H1 (cell line): ENCODE measurements at places on chromosomes 5 and 9. TPM values are rescaled to one million over a fixed set of nuclear protein-coding genes. Genes with fewer than 3 reads are reported as not detected.

GRCh38 chr9:126819482-126819881 lies 14.6 kb downstream of the ZBTB43 start:
- no peaks in the 10 kb centered on the region for H3K4me1 ChIP-seq
- H3K27ac ChIP-seq: no peak overlapping the region
- H3K4me3 ChIP-seq: no peak overlapping the region
- no peaks in the 10 kb centered on the region for H3K27me3 ChIP-seq
- no peaks in the 10 kb centered on the region for H3K36me3 ChIP-seq
- no peak for DNase-seq

GLRA1 gene
- not detected in 2 replicates for total RNA-seq

GPR21 gene
- total RNA-seq: 0.58 and 0.65 TPM in 2 replicates

SPINK4 gene
- total RNA-seq: not detected in 2 replicates

HRCT1 gene
- not detected in 2 replicates for total RNA-seq

- no peak for DNase-seq
- no peak overlapping the region for H3K4me3 ChIP-seq
- no peaks in the 10 kb centered on the region for H3K4me1 ChIP-seq
- no peak overlapping the region for H3K27ac ChIP-seq
Observed at GRCh38 chr9:29556317-29556716, 1983.0 kb upstream of the C9orf72 start.

DNA sequence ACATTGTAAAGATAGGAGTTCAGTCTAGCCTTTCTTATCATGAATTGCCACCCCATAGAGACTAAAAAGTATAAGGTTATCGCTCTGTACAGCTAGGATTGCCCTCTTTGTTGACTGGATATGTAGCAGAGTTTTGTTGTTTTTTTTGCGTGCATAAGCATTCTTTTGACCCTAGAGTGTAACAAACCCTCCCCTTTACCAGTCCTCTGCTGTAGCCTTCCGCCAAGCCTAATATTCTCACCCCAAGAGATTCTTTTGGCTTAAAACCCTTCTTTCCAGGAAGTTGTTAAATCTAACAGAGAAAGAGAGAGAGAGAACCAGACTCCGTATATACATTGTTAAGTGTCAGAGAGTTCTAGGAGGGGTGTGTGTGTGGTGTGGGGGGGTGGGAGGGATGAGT lies 113.9 kb downstream of the FGF1 start:
- H3K4me1 ChIP-seq: no peaks in the 10 kb centered on the region
- DNase-seq: no peak
- H3K27ac ChIP-seq: no peak overlapping the region
- H3K27me3 ChIP-seq: no peaks in the 10 kb centered on the region

DNA sequence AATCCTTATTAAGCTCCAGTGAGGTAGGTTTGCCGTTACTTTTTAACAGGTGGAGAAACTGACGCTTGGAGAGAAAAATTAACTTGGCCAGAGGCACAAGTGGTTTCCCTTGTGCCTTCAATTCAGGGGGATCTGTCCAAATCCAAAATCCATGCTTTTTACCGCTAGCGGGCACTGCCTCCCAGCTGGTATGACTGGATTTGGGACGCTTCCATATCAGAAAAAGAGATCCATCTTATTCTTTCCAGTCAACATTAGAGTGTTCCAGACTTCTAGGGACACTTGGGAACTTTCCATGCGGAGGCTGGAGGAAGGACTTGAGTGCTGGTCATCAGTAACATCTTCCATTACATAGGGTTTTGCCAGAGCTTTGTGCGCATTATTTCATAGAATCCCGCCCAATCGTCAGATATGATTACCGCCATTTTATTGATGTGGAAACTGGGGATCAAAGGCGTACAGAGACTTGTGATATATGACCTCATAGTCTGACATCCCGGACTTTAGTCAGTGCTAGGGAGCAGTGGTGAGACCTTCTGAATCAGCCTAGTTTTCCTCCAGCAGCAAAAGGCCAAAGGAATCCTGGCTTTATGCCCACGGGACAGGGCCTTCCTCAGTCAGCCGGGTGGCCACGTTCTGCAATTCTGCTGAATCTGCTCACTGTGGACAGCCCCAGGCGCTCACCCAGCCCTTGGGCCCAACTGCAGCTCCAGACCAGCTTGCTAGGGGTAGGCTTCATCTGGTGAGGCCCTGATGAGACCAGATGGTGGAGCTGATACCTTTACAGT lies 1.1 kb upstream of the GNPDA1 start:
- H3K27me3 ChIP-seq: no peaks in the 10 kb centered on the region
- no peak overlapping the region for H3K4me3 ChIP-seq
- H3K4me1 ChIP-seq: peaks cover 2% of the 10 kb centered on the region
- DNase-seq: no peak
- H3K36me3 ChIP-seq: peaks cover 8% of the 10 kb centered on the region; the same call in 1 of the 2 replicates

- no peak overlapping the region for H3K4me3 ChIP-seq
- no peak overlapping the region for H3K27ac ChIP-seq
- H3K4me1 ChIP-seq: no peaks in the 10 kb centered on the region
- no peaks in the 10 kb centered on the region for H3K36me3 ChIP-seq
- no peak for DNase-seq
- H3K27me3 ChIP-seq: no peaks in the 10 kb centered on the region
Observed at GRCh38 chr5:130286971-130287370, 382.7 kb downstream of the CHSY3 start.

DNA sequence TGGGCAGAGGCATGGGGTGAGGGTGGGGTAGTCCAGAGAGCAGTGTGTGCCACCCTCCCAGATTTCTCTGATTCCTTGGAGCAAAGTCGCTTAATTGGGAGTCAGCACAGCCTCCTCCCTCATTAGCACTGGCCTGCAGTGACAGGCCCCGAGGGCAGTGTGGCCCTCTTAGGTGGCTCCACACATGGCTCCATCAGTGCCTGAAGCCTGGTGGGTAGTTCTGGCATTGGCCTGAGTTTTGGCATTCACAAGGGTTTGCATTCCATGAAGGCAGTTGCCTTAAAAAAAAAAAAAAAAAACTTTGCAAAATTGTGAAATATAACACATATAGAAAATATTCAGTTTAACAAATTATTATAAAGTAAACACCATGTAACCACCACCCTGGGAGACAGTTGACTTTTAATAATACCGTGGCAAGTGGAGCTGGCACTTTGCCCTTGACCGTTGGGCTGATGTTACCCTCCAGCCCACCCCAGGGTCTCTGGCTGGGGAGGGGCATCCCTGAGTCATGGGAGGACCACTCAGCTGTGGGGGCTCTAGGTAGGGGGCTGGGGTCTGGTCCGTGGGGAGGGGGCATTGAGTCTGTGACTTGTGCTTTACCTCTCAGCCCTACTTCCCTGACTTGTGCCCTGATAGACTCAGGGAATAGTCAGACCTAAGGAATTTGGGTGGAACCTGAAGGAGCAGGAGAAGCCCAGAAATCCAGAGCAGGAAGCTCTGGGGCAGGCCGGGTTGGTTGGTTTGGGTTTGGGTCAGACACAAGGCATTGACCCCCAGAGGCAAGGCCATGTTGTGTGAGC lies 51.3 kb upstream of the PITX1 start:
- no peaks in the 10 kb centered on the region for H3K27me3 ChIP-seq
- no peak overlapping the region for H3K4me3 ChIP-seq
- H3K27ac ChIP-seq: no peak overlapping the region
- H3K36me3 ChIP-seq: no peaks in the 10 kb centered on the region
- no peaks in the 10 kb centered on the region for H3K4me1 ChIP-seq

DNA sequence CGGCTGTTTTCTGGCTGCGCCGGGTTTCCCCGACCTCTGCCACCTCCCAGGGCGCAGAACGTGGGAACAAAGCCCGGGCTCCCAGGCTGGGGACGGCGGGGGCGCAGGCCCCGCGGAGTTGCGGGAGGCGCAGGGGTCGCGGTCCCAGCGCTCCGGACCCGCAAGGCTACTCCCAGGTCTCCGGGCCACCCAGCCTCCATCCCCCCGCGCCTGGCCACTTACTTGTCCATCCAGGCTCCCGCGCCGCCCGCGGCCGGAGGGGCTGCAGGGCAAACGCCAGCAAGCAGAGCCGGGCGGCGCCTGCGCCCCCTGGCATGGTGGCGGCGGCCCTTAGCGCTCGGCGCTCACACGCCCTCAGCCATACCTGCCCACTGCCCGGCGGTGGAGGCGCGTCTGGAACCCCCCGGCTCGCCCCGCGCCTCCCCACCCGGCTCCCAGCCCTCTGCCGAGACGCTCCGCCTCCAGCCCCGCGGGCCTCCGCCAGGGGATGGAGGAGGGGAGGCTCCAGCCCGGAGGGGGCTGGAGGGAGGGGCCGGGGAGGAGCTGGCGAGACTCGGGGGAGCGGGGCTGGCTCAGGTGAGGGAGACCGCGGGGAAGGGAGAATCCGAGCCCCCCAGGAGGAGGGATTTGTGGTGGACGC lies at the start of gene ADAM19:
Gene ADAM19, minus strand, starts transcription at position 395 of the 640 bp plus-strand sequence. Its CDS starts 79 bp downstream, at position 316.
- peaks cover 3% of the 10 kb centered on the region; the same call in 1 of the 2 replicates for H3K4me1 ChIP-seq
- H3K27ac ChIP-seq: no peak within 1 kb of the TSS
- H3K27me3 ChIP-seq: no peaks in the 10 kb centered on the region
- peak; percentile 47 for DNase-seq
- H3K4me3 ChIP-seq: peak within 1 kb of the TSS; percentile 76
- H3K36me3 ChIP-seq: no peaks in the 10 kb centered on the region; the same call in 1 of the 2 replicates

DNA sequence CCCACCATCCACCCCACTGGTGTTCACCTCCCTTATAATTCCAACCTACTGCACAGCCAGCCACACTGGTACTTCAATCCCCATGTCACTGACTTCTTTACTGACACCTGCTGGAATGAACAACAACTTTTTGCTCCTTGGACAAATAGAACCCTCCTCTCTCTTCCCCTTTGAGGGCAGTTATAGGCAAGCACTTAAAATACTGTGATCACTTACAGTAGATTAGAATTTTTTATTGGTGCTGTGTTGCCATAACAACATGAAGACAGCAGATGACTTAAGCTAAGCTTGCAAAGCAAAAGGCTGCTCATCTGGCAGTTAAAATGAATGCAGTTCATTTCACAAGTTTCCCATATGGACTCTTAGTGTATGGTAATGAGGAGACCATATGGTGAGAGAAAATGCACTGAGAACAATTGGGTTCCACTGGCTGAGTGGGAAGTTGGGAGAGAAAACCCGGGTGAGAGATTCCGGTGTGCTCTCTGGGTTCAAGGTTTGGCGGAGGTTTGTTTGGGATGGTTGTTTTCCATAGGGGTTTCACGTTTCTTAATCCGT lies 374.3 kb downstream of the EBF1 start:
- no peak overlapping the region for H3K27ac ChIP-seq
- peaks cover 4% of the 10 kb centered on the region; the same call in 1 of the 2 replicates for H3K4me1 ChIP-seq
- no peak overlapping the region for H3K4me3 ChIP-seq
- no peaks in the 10 kb centered on the region for H3K36me3 ChIP-seq
- no peaks in the 10 kb centered on the region for H3K27me3 ChIP-seq

DNA sequence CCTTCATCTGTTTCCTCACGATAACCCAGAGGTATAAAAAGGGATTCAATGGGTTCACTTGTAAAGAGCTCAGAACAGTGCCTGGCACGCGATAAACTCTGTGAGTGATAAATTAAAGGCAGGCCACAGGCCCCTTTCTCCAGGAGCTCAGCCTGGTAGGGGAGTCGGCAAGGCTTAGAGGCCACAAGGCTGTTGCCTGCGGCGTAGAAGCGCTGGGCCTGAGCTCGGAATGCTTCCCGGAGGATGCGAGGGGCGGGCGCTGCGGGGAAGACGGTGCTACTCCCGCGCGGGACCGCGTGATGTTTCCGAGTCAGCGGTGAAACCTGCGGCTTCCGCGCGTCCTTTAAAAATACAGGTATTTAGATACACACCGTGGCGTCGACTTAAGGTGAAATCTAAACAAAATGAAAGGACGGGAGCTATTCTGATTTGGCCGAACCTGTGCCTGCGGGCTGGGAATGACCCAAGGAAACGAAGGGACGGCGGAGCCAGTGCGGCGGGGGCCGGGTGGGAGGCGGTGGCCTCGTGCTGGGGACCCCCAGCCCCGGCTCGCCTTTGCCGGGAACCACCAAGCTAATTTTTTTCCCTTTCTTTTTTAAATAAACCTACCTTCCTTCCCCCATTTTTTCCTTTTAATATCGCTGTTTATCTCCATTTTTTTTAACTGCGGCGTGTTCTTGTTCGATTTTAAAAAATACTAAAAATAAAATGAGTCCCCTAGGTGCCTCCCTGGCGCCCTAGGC lies 6.2 kb downstream of the NKX2-5 start:
- H3K27me3 ChIP-seq: peaks cover 73% of the 10 kb centered on the region
- H3K27ac ChIP-seq: no peak overlapping the region
- H3K4me1 ChIP-seq: no peaks in the 10 kb centered on the region

DNA sequence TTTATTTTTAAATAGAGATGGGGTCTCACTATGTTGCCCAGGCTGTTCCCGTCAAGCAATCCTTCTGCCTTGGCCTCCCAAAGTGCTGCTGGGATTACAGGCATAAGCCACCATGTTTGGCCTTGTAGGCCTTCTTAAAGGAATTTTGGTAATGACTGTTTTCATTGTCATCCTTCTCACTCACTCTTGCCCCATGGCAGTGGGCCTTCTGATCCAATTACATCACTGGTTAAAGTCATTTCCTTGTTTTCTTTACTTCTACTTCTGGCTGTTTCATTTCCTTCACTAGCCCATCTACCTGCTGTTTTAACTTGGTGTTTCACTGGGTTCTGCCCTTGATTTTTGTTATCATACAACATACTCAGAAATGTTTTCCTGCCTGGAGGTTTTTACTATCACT lies 20.1 kb upstream of the NIM1K start:
- H3K27ac ChIP-seq: no peak overlapping the region
- DNase-seq: no peak
- H3K4me3 ChIP-seq: no peak overlapping the region
- no peaks in the 10 kb centered on the region for H3K4me1 ChIP-seq
- H3K36me3 ChIP-seq: peaks cover 11% of the 10 kb centered on the region
- no peaks in the 10 kb centered on the region for H3K27me3 ChIP-seq
